ENCODE measurements at places on chromosomes 5 and 9.

DNA sequence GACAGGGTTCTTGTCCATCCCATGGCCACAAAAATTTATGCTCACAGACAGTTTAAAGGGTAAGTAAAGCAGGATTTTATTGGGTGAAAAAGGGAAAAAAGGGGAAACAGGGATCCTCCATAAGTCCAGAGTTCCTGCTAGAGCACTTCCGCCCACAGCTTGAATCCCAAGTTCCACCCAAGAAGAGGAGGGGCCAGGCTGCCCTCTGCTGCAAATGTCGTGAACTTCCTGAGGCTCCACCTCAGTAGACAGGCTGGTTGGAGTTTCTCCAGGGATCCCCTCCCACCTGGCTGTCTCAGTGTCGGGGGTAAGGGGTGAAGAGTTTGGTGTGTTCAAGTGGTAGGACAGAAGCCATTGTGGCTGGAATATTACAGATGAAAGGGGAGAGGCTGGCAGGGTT lies 275.0 kb upstream of the SGCD start:
- no peak for DNase-seq

GRCh38 chr9:112508377-112508776 lies 21.8 kb downstream of the KIAA1958 start:
- DNase-seq, result no peak

DNA sequence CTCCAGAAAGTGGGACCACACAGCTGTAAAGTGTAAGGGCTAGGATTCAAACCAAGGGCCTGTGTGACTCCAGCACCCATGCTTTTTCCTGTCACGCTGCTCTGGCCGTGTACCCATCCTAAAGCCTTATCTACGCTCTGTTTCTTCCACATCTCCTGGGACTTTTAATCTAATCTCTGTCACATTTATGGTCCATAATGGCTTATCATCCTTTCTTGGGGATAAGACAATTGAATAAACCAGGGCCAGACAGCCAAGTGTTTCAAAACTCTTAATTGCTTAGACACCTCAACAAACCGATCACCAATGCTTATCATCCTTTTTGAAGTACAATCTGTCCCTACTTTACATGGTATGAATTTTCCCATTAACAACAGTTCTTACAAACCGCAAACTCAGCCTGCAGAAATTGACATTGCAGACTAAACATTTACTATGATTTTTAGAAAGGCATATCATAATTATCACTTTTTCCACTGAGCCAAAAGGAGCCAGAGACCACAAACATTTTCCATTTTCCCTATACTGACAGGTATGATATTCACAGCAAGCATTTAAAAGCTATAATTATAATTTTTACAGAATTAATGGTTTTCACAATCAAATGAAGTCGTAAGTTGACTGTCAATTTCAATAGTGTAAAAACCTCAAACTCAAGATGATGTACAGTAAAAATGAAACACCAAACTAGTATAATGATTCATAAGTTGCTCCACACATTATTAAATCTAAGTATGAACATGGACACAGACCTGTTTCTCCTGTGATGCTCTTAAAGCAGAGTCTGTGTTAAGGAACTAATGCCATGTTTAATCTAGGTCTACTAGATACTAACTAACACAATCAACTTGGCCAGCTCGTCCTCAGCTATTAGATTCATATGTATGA lies 99.5 kb downstream of the FBXW11 start:
- DNase-seq, result no peak

GRCh38 chr5:149118463-149118862 lies 22.8 kb upstream of the ABLIM3 start:
- DNase-seq, result no peak

DNA sequence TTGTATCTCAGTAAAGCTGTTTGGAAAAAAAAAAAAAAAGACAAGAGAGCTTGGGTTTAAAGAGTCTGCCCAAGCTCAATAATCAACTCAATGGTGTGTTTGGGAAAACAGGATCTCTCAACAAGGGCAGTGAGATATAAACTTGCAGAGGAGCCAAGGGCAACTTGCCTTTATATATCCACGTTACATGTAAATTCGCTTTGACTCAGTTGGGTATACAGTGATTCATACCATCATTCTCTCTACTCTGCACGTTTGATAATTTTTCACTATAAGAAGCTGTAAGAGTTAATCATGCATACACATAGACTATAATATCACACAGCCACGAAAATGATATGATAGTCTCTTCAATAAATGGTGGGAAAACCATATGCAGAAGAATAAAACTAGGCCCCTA lies 24.9 kb downstream of the ADAM19 start:
- DNase-seq, result no peak

- no peak for DNase-seq
These were observed 70.1 kb upstream of the IFNK start for GRCh38 chr9:27453860-27454553.

DNA sequence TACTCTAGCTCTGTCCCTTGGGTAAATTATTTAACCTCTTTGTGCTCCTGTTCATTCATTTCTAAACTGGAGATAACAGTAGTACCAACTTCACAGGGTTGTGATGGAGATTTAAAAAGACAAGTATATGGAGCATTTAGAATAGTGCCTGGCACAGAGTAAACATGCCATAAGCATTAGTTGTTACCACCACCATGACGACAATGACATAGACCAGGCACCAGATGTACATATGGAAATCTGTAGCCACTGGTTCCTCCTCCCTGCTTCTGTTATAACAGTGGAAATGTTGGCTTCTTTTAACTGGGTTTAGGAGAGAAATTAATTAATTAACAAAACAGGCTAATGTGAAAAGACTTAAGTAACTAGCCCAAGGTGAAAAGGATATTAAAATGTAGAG lies 217.5 kb downstream of the DENND1A start:
- peak; percentile 11 for DNase-seq

Measured in fibroblast of pulmonary artery (primary cell).